Stimulated activated CD4-positive, alpha-beta T cell treated with anti-CD3 and anti-CD28 coated beads, TNF-alpha, amount 100 ng/mL, for 4 hours (primary cell): ENCODE measurements at places on chromosomes 3 and 15.

GRCh38 chr3:23232016-23232415 lies 28.9 kb downstream of the UBE2E2 start:
- DNase-seq, result no peak

DNA sequence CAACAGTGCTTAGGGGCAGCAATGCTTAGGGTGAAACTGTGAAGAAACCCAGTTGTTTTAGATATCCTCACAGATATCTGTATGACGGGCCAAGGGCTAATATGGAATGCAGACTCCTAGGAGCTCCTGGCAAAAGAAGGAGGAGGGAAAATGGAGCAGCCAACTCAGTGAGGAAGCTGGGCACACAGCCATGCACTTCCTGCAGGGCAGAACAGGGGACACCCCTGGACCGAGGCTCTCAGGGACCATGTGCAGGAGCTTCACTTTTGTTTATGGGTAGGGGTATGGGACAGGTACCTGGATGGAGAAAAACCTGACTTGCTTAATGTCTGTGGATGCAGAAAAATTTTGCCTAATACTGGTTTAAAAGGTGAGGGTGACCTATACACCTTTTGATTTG lies 20.2 kb downstream of the NIPA1 start:
- DNase-seq, result no peak

- DNase-seq, result no peak
Observed at GRCh38 chr15:69074843-69075224, 60.3 kb downstream of the NOX5 start.

DNA sequence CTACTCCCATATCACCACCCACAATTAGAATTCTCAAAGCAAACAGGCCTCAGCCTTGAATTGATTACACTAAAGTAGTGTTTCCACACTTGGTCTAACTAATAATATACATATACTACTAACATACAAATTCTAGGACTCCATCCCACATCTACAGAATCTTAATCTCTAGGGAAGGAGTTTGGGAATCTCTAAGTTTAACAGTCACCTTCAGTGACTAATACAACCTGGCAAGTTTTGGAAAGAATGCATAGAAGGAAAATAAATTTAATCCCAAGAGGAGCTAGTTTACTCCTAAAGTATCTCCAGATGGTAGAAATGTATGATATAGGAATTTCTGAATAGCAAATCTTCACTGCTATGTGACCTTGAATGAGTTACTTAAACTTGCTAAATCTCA lies 9.1 kb downstream of the CLPX start:
- DNase-seq, result no peak

DNA sequence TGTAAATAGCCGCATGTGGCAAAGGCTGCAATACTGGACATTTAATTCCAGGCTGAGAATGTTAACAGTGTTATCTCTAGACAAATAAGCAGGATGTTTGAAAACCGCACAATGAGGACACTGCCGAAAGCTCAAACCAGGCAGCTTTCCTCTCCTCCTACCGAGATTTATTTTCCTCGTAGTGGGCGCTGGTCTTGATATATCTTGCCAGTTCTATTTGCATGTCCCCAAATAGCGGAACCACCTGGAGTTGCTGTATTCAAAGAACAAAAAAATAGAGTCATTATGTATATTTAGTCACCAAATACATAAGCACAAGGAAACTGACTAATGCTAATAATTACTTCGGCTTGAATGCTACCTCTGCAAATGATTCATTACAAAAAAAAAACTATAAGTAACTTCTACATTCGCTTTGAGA lies 46.5 kb downstream of the CYFIP1 start:
- no peak for DNase-seq

DNA sequence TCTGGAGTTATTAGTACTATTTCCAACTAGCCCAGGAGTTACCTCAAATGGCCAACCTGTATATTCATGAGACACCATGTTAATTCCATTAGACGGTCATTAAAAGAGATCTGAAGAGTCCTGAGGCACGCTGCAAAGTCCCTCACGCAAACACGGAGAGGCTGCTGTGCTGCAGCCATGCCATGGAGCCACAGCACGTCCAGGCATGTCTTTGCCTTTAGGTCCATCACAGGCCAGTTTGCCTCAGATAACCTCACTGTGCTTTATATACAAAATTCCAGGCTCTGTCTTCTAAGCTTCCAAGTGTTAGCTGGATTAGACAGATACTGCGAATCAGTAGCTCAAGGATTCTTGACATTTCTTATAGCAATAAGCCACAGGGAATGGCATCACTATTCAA lies 9.8 kb upstream of the PLAAT1 start:
- no peak for DNase-seq

GRCh38 chr3:117671722-117672318 lies 962.2 kb downstream of the TUSC7 start:
- no peak for DNase-seq

GRCh38 chr3:37620071-37620635 lies 241.5 kb upstream of the CTDSPL start:
- no peak for DNase-seq

DNA sequence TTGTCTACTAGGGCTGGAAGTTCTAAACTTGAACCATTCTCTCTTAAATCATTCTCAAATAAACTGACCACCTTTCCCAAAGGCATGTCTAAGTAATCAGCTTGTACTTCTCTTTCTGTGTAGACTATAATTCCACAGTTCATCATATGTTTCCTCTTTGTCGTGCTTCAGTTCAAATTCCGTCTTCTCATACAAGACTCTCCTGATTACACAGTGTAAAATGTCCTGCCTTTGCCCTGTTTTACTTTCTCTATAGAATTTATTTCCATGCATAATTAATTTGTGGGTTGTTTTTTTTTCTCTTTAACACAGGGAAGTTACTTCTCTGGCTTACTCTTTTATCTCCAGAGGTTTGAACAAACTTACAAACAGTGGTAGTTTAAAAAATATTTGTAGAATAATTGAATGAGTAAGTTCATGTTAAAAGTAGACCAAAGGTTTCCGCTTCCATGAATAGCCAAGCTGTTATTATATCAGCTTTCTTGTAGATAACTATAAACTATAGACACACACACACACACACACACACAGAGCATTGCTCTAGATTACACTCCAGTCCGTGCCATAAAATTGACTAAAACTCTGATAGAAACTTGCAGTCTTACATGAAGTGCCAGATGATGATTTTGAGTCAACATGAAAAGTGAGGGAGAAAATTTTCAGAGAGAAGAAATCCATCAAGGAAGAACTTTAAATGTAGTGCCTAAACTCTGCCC lies 119.0 kb downstream of the SUCNR1 start:
- DNase-seq, result no peak

DNA sequence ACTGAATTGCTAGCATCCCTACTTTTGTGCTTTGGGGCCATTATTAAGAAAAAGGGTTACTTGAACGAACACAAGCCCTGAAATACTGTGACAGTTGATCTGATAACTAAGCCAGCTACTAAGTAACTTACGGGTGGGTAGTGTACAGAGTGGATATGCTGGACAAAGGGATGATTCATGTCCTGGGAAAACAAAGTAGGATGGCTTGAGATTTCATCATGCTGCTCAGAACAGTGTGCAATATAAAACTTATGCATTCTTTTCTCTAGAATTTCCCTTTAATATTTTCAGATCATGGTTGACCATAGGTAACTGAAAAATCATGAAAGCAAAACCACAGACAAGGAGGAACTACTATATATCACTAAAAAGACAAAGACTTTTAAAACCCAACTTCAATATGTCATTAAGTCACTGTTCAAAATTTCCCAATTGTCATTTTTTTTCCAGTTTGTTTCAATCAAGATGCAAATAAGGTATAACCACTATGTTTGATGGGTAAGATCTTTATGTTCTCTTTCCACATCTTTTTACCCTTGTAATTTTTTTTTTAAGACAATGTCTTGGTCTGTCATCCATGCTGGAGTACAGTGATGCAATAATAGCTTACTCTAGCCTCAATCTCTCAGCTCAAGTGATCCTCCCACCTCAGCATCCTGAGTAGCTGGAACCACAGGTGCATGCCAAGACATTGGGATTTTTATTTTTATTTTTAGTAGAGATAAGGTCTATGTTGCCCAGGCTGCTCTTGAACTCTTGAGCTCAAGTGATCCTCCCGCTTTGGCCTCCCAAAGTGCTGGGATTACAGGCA lies 67.7 kb downstream of the IFT80 start:
- no peak for DNase-seq

DNA sequence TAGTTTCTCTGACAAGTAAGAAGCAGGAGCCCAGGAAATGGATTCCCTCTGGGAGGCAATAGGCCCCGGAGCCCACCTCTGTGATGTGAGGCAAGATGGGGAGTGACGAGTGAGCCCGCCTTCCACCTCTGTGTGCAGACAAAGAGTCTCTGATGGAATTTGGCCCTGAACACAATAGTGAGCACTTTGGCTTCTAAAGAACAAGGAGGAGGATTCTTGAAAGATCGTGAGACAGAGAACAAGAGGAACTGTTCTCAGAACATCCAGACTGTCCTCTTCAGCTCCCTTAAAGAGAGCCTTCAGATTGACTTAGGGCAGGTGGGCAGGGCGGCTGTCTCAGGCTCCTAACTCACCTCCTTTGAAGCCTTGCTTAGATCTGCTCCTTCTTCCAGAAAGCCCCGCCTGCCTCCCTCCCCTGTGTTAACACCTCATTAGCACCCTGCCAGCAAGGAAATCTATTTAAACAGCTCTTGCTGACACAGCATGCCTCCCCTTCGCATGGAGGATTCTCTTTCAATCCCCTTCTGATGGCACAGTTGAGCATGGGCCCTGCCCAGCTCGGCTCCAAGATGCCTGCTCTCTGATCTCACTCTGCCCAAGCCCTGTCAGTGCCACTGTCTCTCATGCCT lies 430.3 kb downstream of the NTRK3 start:
- no peak for DNase-seq

- no peak for DNase-seq
Observed at GRCh38 chr15:48851956-48852355, 26.0 kb upstream of the EID1 start.

DNA sequence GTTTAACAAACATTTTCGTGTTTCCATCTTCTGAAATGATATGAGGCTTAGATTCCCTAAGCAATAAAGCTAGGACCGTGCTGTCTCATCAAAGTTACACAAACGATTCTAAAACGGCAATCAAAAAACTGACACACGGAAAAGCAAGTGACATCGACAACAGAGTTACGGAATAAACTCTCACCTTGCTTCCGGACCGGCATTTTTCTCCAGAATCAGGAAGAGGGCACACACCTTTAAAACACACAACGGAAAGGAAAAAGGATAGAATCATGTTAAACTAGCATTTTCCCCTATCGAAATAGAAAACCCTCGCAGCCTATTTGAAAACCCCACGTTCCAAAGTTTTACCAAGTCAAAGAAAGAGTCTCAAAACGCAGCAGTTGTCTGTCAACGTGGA lies 1.4 kb downstream of the DLG1 start:
- DNase-seq, result no peak

- DNase-seq, result no peak
Observed at GRCh38 chr3:30895329-30895728, 868 bp upstream of the GADL1 start.

DNA sequence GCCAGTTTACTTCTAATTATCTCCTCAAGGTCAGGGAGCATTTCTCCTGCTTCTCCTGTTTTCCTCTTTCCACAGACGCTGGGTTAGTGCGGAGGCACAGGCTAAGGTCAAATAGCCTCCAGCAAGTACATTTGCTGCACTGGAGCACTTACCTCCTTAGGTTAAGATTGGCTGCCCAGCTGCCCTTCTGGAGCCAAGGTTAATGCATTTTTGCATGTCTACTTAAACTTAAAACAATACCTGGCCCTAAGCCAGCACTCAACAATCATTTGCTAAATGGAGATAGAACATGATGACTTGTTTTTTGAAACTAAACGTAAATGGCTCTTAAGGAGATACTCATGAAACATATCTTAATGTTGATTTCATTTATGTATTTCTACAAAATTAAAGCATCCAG lies 83.5 kb downstream of the SSR3 start:
- DNase-seq, result no peak

- DNase-seq, result no peak
Observed at GRCh38 chr15:32641517-32642059, at the start of gene SCG5. Gene SCG5, plus strand, starts transcription at chr15:32641710. Its CDS starts 1,883 bp downstream, at chr15:32643593.

GRCh38 chr3:26064297-26064696 lies 274.4 kb downstream of the OXSM start:
- DNase-seq, result no peak

GRCh38 chr15:37142371-37142770 lies 42.0 kb upstream of the MEIS2 start:
- DNase-seq, result no peak

- no peak for DNase-seq
Observed at GRCh38 chr15:57747206-57747896, 40.8 kb downstream of the POLR2M start.

DNA sequence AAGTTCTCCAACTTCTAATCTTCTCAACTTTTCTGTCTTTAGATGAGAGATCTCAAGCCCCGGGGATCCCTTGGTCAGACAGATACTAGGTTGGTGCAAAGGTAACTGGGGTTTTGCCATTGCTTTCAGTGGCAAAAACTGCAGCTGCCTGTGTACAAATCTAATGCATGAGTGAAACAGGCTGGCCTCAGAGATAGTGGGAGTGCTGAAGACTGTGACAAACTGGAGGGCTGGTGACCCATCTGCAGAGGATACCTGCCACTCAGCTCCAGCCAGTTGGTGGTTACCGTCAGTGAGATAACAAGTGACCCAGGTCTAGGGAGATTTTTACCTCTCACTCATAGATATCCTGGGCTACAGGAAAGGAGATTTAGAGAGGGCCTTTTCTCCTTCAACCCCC lies 85.7 kb downstream of the RYR3 start:
- no peak for DNase-seq

DNA sequence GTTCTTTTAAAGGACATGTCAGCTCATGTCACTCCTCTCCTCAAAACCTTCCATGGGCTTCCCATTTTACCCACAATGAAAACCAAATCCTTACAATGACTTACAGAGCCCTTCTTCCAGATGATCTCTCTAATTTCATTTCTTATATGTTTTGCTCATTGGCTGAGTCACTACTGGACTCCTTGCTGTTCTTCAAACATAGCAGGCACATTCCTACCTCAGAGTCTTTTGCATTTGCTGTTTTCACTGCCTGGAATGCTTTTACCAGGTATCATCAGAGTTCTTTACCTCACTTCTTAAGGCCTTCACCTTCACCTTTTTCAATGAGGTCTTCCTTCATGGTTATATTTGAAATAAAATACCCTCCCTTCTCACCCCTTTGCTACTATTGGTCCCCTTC lies 57.3 kb downstream of the NECTIN3 start:
- no peak for DNase-seq

GRCh38 chr15:90558171-90558573 lies 28.4 kb downstream of the CRTC3 start:
- DNase-seq, result no peak

- no peak for DNase-seq
Observed at GRCh38 chr3:30343067-30343831, 263.2 kb upstream of the TGFBR2 start.
